ENCODE measurements at places on chromosomes 13 and 19. TPM values are rescaled to one million over a fixed set of nuclear protein-coding genes. Genes with fewer than 3 reads are reported as not detected.

ERCC1 gene
- 79.8 TPM for total RNA-seq

PRR19 gene
- not detected for total RNA-seq

KRTDAP gene
- total RNA-seq, result not detected

FUT6 gene
- not detected for total RNA-seq

ZNF432 gene
- 10.4 TPM for total RNA-seq

GARIN5A gene
- total RNA-seq, result not detected

FOXA3 gene
- not detected for total RNA-seq

SYNE4 gene
- not detected for total RNA-seq

PCDH20 gene
- under 0.01 TPM for total RNA-seq

ZNF71 gene
- total RNA-seq, result 3.4 TPM

PSG7 gene
- not detected for total RNA-seq

SERP2 gene
- 5.6 TPM for total RNA-seq

DNA sequence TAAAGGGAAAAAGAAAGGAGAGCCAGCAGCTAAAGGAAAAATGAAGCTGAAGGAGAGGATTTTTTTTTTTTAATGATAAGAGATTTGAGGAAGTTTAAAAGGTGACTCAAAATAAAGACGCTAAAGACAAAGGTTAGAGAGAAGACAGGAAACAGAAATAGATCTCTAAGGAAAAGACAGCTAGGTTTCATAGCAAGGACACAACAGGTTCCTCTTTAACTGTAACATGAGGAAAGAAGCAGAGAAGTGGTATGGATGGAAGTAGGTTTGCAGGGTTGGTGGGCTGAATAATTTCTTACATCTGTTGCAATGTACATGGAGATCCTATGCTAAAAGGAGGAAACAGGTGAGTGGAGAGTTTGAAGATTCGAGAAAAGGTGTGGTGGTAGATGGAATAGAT is 107.5 kb downstream of the MYCBP2 start:
- H3K27me3 ChIP-seq, result no peaks in the 10 kb centered on the region
- peaks cover 32% of the 10 kb centered on the region for H3K36me3 ChIP-seq
- H3K4me3 ChIP-seq, result no peak overlapping the region

GRCh38 chr19:50717026-50717723 is 2.4 kb downstream of the SHANK1 start:
- no peaks in the 10 kb centered on the region for H3K27me3 ChIP-seq
- no peak overlapping the region for H3K4me3 ChIP-seq
- 0 out of 2 replicates have a peak, but pooled peaks cover 7% of the 10 kb centered on the region for H3K4me1 ChIP-seq
- no peak for DNase-seq

DNA sequence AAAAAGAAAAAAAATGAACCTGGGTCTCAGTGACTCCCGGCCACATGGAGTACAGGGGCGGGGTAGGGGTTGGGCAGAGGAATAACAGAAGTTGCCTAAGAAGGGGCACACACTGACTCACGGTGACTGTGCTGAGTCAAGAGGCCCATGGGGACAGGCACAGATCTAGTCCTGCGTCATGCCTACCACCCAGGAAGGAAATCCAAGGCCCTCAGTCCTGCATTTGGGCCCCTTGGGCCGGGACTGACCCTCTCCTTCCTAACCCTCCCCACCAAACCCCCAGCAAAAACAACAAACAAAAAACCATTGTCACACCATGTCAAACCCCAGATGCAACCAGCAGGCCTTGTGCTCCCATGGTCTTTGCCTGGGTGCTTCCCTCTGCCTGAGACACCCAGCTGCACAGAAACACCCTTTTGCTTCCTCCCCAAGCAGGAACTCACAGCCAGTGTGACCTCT is 9.6 kb upstream of the NOTCH3 start:
- peak overlapping the region; percentile 64 for H3K27ac ChIP-seq
- H3K4me1 ChIP-seq, result peaks cover 11% of the 10 kb centered on the region
- peak; percentile 90 for DNase-seq
- no peaks in the 10 kb centered on the region for H3K27me3 ChIP-seq
- no peak overlapping the region for H3K4me3 ChIP-seq
- no peaks in the 10 kb centered on the region for H3K36me3 ChIP-seq

DNA sequence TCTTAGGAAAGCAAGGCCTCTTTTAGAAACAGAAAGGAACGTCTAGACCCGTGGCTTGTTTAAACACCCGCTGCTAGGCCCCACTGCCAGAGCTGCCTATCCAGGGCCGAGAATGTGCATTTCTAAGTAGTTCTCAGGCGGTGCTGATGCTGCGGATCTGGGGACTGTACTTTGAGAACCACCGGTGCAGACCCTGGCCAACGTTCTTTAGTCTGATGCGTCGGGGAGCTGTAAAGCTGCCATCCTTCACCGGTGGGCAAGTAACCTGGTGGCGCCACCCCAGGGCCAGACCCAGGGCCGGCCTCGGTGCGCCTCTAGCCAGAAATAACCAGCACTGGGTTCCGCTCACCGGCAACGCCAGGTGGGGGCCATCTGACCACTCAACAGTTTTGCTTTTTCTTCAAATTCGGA is 47.1 kb downstream of the TGDS start:
- no peaks in the 10 kb centered on the region for H3K36me3 ChIP-seq
- DNase-seq, result peak; percentile 58
- peak overlapping the region; percentile 83 for H3K4me3 ChIP-seq
- H3K27me3 ChIP-seq, result no peaks in the 10 kb centered on the region
- peaks cover 10% of the 10 kb centered on the region for H3K4me1 ChIP-seq

- no peaks in the 10 kb centered on the region for H3K27me3 ChIP-seq
- H3K27ac ChIP-seq, result no peak overlapping the region
- no peaks in the 10 kb centered on the region for H3K4me1 ChIP-seq
- H3K36me3 ChIP-seq, result no peaks in the 10 kb centered on the region
- no peak for DNase-seq
These were observed 12.3 kb upstream of the RASA3 start for GRCh38 chr13:114144606-114145244.

GRCh38 chr19:12751635-12752034 is at the start of gene BEST2:
Gene BEST2 (plus strand): TSS chr19:12751791. CDS start chr19:12752593, 802 bp downstream.
- H3K27me3 ChIP-seq, result 0 out of 2 replicates have a peak, but pooled peaks cover 5% of the 10 kb centered on the region
- no peak within 1 kb of the TSS for H3K27ac ChIP-seq
- 0 out of 2 replicates have a peak, but pooled peaks cover 4% of the 10 kb centered on the region for H3K4me1 ChIP-seq
- no peak within 1 kb of the TSS for H3K4me3 ChIP-seq

DNA sequence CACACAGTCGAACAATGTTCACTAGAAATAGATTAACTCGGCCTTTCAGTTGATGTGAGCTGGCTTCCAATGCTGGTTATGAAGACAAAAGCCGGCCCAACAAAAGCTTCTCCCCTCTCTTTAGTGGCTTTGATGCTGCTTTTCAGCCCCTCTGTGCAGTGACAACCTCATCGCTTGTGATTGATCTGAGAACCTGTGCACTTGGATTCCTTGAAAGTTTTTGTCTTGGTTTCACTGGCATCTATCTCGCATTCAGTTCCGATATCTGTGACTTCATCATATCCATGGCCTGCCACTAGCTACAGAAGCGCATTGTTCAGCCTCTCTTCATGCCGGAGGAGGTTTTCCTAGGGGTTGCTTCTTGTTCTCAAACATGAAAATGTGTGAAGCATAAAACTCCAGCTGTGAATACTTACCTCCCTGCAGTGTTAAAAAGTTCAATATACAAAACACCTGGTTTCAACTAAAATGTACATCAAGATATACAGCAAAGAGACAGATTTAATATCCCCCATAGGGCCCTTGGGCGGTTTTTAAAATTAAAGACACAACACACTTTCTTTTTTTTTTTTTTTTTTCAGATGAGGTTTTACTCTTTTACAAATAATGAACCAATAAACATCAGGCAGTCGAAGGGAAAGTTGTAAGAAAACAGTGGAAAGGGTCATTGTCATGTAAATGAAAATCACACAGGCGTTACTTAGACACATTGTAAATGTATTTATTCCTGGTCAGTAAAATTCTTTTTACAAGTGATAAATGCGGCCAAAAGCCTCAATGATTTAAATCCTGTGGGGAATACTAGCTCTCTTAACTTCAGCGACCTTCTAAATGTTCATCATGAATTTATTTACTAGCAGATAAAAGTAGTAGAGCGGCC is 1252.8 kb downstream of the EFNB2 start:
- H3K36me3 ChIP-seq, result no peaks in the 10 kb centered on the region
- H3K4me1 ChIP-seq, result no peaks in the 10 kb centered on the region
- no peak overlapping the region for H3K4me3 ChIP-seq
- H3K27ac ChIP-seq, result no peak overlapping the region
- no peaks in the 10 kb centered on the region for H3K27me3 ChIP-seq

- DNase-seq, result peak; percentile 13
- no peaks in the 10 kb centered on the region for H3K36me3 ChIP-seq
- no peak overlapping the region for H3K27ac ChIP-seq
- no peak overlapping the region for H3K4me3 ChIP-seq
- no peaks in the 10 kb centered on the region for H3K27me3 ChIP-seq
These were observed 4.1 kb downstream of the ENOX1 start for GRCh38 chr13:43782686-43783085.

DNA sequence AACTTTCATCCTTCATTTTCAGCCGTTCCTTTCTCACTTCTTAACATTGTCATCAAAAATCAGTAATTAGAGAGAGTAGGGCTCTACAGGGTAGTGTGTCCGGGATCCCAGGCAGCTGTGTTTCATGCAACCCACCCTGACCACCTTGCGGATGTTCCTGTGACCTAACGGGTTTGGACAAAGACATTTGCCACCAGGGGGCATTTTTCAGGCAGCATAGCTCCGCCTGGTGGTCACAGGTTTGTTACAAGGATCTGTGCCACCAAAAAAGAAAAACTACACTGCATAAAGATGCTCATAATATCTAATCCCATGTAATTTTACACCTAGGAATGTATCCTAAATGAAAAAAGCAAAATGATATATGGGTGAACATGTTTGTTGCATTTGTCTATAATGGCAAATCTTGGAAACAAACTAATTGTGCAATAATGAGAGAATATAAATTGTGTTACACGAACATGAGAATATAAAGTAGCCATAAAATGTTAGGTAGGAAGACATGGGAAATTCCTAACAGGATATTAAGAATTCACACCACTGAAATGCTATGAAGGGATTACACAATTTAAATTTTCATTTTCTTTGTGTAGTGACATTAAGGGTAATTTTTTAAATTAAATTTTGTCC is 123.0 kb downstream of the SLC7A1 start:
- no peak overlapping the region for H3K4me3 ChIP-seq
- H3K36me3 ChIP-seq, result no peaks in the 10 kb centered on the region
- no peaks in the 10 kb centered on the region for H3K27me3 ChIP-seq
- peak; percentile 79 for DNase-seq
- no peak overlapping the region for H3K27ac ChIP-seq
- peaks cover 9% of the 10 kb centered on the region for H3K4me1 ChIP-seq

GRCh38 chr19:48325265-48325910 is at the start of gene EMP3:
Gene EMP3 (plus strand): TSS chr19:48325552. CDS start chr19:48326845, 1,293 bp downstream.
- H3K27ac ChIP-seq, result peak within 1 kb of the TSS; percentile 91
- peak; percentile 97 for DNase-seq
- H3K27me3 ChIP-seq, result no peaks in the 10 kb centered on the region
- peaks cover 11% of the 10 kb centered on the region for H3K36me3 ChIP-seq
- peak within 1 kb of the TSS; percentile 78 for H3K4me3 ChIP-seq
- peaks cover 47% of the 10 kb centered on the region for H3K4me1 ChIP-seq

GRCh38 chr19:6887316-6887715 is at the start of gene ADGRE1:
Gene ADGRE1 (plus strand): TSS chr19:6887579. CDS start chr19:6887609, 30 bp downstream.
- no peaks in the 10 kb centered on the region for H3K36me3 ChIP-seq
- no peak for DNase-seq
- no peaks in the 10 kb centered on the region for H3K27me3 ChIP-seq
- no peak within 1 kb of the TSS for H3K27ac ChIP-seq

DNA sequence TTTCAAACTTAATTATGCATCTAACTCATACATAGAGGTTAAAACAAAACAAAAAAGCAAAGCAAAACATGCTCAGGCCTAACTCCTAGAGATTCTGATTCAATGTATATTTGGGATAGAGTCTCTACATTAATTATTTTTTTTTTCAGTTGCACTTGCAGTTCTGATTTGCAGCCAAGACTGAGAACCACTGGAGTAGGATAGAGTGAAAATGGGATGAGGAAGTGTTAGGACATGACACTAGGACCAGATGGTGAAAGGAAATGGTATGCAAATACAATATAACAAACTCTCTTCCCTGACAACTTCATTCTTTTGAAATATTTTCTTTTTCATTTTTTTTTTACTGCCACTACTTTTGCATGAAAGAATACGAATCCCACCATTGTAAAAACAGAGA is 1.8 kb downstream of the CCDC122 start:
- no peak for DNase-seq
- no peak overlapping the region for H3K27ac ChIP-seq
- no peak overlapping the region for H3K4me3 ChIP-seq
- H3K27me3 ChIP-seq, result no peaks in the 10 kb centered on the region
- no peaks in the 10 kb centered on the region for H3K36me3 ChIP-seq
- H3K4me1 ChIP-seq, result peaks cover 5% of the 10 kb centered on the region

- H3K36me3 ChIP-seq, result no peaks in the 10 kb centered on the region
- H3K27me3 ChIP-seq, result no peaks in the 10 kb centered on the region
- no peak overlapping the region for H3K27ac ChIP-seq
- peaks cover 42% of the 10 kb centered on the region for H3K4me1 ChIP-seq
- no peak overlapping the region for H3K4me3 ChIP-seq
These were observed 918.6 kb downstream of the UQCRFS1 start for GRCh38 chr19:28294395-28294794.

DNA sequence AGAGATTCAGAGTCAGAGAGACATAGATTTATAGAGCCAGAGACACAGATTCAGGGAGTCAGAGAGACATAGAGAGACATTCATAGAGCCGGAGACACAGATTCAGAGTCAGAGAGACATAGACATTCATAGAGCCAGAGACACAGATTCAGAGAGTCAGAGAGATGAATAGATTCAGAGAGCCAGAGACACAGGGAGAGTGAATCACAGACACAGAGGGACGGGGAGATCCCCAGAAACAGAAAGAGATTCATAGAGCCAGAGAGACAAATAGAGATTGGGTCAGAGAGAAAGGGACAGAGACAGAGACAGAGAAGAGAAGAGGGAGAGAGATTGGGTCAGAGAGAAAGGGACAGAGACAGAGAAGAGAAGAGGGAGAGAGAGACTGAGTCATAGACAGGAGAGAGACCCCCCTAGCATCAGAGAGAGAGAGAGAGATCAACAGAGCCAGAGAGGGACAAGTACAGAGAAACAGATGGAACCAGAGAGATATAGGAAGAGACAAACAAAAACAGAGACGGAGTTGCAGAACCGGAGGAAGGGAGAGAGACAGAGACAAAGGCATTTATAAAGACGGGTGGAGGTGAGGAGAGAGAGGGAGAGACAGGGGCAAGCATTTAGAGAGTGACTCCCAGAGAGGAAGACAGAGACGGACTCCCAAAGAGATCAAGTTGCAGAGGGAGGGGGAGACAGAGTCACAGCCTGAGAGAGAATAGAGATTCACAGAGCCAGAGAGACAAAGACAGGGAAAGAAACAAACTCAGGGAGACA is 1.1 kb upstream of the PRKCG start:
- DNase-seq, result peak; percentile 44
- peaks cover under 1% of the 10 kb centered on the region for H3K36me3 ChIP-seq
- peaks cover 8% of the 10 kb centered on the region for H3K4me1 ChIP-seq
- H3K27me3 ChIP-seq, result peaks cover 46% of the 10 kb centered on the region
- H3K4me3 ChIP-seq, result peak overlapping the region; percentile 48
- no peak overlapping the region for H3K27ac ChIP-seq

GRCh38 chr19:41327576-41328156 is 17.7 kb downstream of the CCDC97 start:
- peak; percentile 53 for DNase-seq
- H3K27ac ChIP-seq, result peak overlapping the region; percentile 100
- H3K4me3 ChIP-seq, result no peak overlapping the region
- peaks cover 7% of the 10 kb centered on the region for H3K36me3 ChIP-seq
- peaks cover 42% of the 10 kb centered on the region for H3K4me1 ChIP-seq
- H3K27me3 ChIP-seq, result no peaks in the 10 kb centered on the region

- H3K27ac ChIP-seq, result no peak overlapping the region
- DNase-seq, result no peak
- no peak overlapping the region for H3K4me3 ChIP-seq
- peaks cover 17% of the 10 kb centered on the region for H3K4me1 ChIP-seq
- no peaks in the 10 kb centered on the region for H3K27me3 ChIP-seq
These were observed 185.2 kb downstream of the KLF12 start for GRCh38 chr13:73948848-73949529.

GRCh38 chr13:46170687-46171086 is 11.3 kb downstream of the LCP1 start:
- peaks cover 14% of the 10 kb centered on the region for H3K27me3 ChIP-seq
- no peaks in the 10 kb centered on the region for H3K4me1 ChIP-seq
